ENCODE measurements at places on chromosomes 6 and 20.

- DNase-seq, result no peak
Observed at GRCh38 chr6:110687326-110687725, 127.9 kb downstream of the CDK19 start.

GRCh38 chr6:52536424-52536916 is 40.4 kb downstream of the TRAM2 start:
- no peak for DNase-seq

GRCh38 chr20:9140162-9140760 is 71.4 kb downstream of the PLCB4 start:
- DNase-seq, result no peak

- DNase-seq, result no peak
Observed at GRCh38 chr6:85644279-85644762, 1.6 kb upstream of the SYNCRIP start.

GRCh38 chr20:62311832-62312661 is 9.2 kb downstream of the ADRM1 start:
- no peak for DNase-seq
